NCI-H2029 treated with DMSO at 0.1 percent for 48 hours (cell line): ENCODE measurements at places on chromosomes 13 and 19.

GRCh38 chr13:78168981-78169380 lies 250.3 kb upstream of the EDNRB start:
- no peak for DNase-seq

DNA sequence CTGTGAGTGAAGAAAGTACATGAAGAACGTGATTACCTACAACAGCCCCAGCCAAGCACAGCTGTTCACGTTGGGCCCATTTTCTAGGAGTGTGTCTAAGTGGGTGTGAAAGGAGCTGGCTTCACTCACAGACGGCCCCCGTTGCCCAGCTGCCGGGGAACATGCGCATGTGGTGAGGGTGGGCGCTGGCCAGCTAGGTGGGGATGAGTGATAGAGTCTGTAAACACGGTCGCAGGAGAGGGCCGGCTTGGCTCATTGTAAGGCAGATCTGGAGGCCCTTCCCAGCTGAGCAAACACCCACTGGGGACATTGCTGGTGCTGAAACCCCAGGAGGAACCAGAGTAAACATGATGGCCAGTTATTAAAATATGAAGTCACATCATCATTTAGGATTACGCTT lies 160.5 kb downstream of the TEX29 start:
- peak; percentile 82 for DNase-seq

GRCh38 chr19:31979949-31980670 lies 365.3 kb upstream of the ZNF507 start:
- no peak for DNase-seq

DNA sequence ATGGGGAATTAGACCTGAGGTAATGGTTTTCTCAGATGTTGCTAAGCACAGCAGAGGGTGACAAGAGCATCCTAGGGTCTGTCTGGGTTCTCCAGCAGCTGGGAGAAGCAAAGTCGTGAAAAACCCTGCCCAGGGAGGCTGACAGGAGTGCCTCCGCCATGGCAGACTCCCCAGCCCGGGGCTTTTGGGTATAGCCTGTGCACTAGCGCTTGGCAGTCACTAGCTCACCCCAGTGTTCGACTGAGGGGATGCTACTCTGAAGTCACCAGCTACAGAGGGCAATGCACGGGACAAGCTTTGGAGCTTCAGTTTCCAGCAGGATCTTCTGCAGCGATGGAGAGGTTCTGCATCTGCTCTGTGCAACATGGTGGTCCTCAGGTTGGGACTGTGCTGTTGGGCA lies 87.5 kb downstream of the ING1 start:
- DNase-seq, result no peak

- no peak for DNase-seq
Observed at GRCh38 chr13:93709506-93710244, 483.1 kb downstream of the GPC6 start.

GRCh38 chr19:14113762-14114414 lies 3.7 kb downstream of the PRKACA start:
- DNase-seq, result no peak

- no peak for DNase-seq
Observed at GRCh38 chr13:28501547-28501946, 6.6 kb upstream of the FLT1 start.

GRCh38 chr19:607301-608154 lies 17.8 kb downstream of the HCN2 start:
- DNase-seq, result no peak

DNA sequence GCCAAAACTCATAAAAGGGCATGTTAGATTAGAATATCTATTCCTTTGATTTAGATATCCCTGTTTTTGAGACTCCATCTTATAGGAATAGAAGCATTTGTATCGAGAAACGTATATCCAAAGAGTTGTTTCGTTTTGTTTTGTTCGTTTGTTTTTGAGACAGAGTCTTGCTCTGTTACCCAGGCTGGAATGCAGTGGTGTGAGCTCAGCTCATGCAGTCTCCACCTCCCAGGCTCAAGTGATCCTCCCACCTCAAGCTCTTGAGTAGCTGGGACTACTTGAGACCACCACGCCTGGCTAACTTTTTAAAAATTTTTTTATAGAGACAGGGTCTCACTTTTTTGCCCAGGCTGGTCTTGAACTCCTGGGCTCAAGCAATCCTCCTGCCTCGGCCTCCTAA lies 26.6 kb upstream of the ZMYM5 start:
- no peak for DNase-seq

DNA sequence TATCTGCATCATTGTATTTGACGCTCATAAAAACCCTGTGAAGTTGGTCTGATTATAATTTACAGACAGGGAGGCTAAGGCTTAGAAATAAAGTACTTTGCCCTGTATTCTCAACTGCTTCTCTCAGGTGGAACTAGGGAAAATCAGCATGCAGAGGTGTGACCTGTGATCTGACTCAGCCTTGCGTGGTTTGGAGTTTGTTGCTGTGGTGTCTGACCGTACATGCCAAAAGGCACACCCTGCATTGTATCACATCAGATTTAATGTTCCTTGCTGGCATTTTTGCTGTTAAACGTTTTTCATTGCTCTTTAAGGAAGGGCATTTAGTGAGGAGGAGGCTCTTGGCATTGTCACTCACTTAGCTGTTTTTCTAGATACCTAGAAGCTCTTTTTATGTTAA lies 58.8 kb upstream of the C1QTNF9B start:
- DNase-seq, result no peak

DNA sequence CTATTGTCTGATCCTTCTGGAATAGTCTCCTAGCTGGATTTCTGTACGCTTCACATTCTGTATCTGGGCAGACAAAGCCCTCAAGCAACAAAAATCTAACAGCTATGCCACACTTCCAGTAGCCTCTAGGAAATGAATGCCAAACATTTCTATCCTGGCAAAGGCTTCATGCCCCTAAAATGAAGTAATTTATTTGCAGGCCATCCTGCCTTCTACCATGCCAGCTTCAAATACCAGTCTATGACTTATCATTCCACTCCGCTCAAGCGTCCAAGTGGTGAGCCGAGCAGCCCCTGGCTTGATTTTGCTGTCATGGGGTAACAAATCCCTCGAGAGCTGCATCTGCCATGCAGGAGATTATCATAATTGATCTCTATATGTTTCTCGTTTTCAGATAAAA lies 86.9 kb downstream of the LHFPL6 start:
- DNase-seq, result no peak

- no peak for DNase-seq
Observed at GRCh38 chr13:23609414-23609760, 39.2 kb downstream of the TNFRSF19 start.

GRCh38 chr13:106490569-106491321 lies 44.7 kb downstream of the EFNB2 start:
- no peak for DNase-seq

DNA sequence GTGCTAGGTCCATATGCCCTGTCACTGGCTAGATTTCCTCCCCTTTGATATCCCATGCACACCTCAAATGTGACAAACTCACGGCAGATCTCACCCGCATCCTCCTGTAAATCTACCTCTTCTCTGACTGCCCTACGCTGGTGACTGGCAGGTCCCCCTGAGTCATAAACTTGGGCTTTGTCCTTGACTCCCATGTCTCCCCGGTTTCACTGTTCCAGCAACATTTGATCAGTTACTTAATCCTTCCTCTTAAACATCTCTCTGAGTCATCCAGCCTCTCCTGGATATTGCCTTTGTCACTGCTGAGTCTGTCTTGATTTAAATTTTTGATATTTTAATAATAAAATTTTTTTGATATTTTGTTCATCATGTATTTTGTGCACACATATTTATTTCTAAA lies 26.5 kb downstream of the FAM216B start:
- DNase-seq, result no peak

- no peak for DNase-seq
Observed at GRCh38 chr13:33918199-33918932, 100.4 kb downstream of the RFC3 start.
